ENCODE measurements at places on chromosomes 13 and 19. TPM values are rescaled to one million over a fixed set of nuclear protein-coding genes. Genes with fewer than 3 reads are reported as not detected.

Gene FCAR
- total RNA-seq: not detected

Gene SIGLEC5
- not detected for total RNA-seq

Gene CYP4F22
- total RNA-seq: not detected

Gene ADGRE3
- total RNA-seq: 0.14 TPM

Gene EXOC3L2
- under 0.01 TPM for total RNA-seq

Gene KISS1R
- total RNA-seq: 0.14 TPM

Gene NALCN
- total RNA-seq: 8.2 TPM

Gene RNASEH2B
- 25.4 TPM for total RNA-seq

Gene ZNF763
- total RNA-seq: 0.57 TPM

Gene ZNF85
- total RNA-seq: 13.5 TPM

Gene TPTE2
- not detected for total RNA-seq

Gene ANGPTL8
- not detected for total RNA-seq

Gene CBY2
- not detected for total RNA-seq

Gene PIAS4
- total RNA-seq: 29.9 TPM
